ENCODE measurements at places on chromosomes 3 and 15. TPM values are rescaled to one million over a fixed set of nuclear protein-coding genes. Genes with fewer than 3 reads are reported as not detected.

COL6A5 gene
- not detected for total RNA-seq

CLRN1 gene
- total RNA-seq: not detected

LEO1 gene
- 25.5 TPM for total RNA-seq

PRICKLE2 gene
- 9.6 TPM for total RNA-seq

SLC12A8 gene
- total RNA-seq: 14.2 TPM
